ENCODE measurements at places on chromosomes 6 and 20.

DNA sequence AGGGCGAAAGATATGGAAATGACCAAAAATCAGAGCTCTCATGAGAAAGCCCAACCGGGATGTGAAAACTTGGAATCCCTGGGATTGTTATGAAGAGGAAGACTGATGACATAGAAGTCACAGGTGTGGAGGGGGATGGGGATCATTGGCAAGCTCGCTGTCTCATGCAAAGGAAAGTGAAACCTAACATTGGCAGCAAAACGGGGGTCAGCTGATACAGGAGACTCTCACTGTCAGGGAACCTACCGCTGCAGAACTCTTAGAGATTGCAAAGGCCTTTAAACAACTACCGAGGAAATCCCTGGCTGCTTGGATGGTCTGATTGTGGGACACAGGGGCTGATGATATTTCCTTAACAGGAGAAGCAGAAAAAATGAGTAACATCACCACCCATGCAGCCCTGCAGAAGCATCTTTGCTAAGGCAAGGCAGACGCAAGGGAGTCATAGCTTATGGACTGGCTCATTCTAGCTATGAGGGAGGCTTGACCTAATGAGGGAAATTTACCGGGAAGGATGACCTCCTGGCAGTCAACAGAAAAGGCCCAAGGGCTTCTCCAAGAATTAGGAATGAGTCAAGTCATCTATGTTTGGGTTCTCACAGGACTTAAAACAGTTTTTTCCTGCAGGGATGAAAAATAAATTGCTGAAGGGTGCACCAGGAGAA lies 7.0 kb downstream of the MUC21 start:
- DNase-seq = no peak

DNA sequence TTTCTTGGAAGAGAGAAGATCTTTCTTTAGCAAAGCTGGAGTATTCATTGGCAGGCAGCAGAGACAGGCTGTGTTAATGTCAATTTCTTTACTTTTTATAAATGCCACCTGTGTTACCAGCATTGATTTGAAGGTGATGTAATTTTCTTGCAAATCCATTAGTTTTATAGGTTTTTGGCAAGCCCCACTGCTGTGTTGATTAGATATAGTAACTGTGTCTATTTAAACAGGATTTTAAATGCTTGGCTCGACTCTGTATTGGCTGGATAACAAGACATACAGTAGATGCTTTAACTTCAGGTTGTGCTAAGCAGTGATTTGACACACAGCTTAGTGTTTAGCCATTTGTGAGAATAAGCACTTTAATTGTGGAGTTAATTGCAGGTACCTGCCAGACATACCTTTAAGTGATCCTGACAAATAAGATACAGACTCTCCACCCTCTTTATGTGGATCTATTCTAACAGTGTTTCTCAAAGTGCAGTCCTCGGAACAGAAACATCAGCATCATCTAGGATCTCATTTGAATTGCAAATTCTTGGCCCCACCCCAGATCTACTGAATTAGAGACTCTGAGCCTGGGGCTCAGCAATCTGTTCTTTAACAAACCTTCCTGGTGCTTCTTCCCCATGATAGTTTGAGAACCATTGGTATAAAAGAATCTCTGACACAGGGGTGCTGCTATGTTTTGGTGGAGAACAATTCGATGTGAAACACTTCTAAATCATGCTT lies 397.5 kb downstream of the HDGFL1 start:
- no peak for DNase-seq

DNA sequence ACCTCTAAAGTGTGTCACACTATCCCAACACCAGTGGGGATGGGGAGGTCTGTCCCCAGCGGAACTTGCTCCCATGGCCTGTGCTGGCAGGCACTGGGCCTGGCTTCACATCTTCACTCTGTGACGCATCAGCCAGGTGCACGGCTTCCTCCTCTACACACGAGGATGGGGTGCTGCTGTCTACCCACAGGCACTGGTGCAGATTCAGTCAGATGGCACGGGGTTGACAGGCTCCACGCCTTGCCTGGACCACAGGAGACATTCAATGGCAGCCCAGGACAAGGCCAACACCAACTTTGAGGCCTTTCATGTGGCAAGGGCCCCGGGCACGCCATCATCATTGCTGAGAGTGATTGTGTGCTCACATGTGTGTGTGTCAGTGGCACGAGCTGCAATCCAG lies 92.4 kb downstream of the TMEM242 start:
- no peak for DNase-seq

GRCh38 chr6:80467408-80467807 lies 360.9 kb downstream of the BCKDHB start:
- no peak for DNase-seq

DNA sequence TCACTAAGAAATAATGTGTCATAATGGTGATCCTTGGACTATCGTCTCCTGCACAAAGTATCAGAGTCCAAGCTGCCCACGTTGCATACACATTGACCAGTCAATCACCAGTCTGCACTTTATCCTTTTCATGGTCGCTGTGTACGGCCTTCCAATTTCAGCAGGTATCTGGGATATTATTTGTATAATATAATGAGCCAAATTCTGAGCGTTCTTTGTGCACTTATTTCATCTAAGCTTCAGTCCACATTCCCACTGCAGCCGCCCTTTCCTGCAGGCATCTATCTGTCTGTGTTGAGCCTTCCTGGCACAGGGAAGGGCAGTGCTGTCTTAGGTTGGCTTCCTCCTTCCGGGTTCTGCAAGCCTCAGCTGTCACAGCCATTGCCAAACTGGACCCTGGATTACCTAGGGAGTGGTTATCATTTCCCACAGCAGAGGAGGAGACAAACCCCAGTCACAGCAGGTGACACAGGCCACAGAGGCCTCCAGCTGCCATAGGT lies 174.3 kb downstream of the TTLL2 start:
- no peak for DNase-seq

- no peak for DNase-seq
Observed at GRCh38 chr20:38249536-38250310, 10.8 kb downstream of the KIAA1755 start.

DNA sequence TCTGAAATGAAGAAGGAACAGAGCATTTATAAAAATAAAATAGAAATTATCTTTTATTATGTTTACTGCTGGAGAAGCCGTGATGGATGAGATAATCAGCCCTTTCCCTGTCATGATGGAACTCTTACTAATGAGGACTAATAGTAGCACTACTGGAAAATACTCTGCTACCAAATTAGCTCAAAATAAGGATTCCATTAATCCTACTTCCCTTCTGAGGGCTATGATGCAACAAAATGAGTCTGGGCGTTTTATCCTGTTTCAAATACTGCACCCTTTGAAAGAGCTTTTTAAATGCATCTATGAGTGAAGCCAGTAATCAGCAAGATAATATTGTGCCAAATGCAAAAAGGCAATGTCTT lies 59.3 kb upstream of the CARMIL1 start:
- no peak for DNase-seq

GRCh38 chr20:64166721-64167615 lies 2.7 kb downstream of the MYT1 start:
- DNase-seq = no peak

GRCh38 chr6:62716719-62717118 lies 430.7 kb upstream of the KHDRBS2 start:
- no peak for DNase-seq

- DNase-seq = no peak
Observed at GRCh38 chr6:113909224-113909856, 52.2 kb downstream of the MARCKS start.

- DNase-seq = no peak
Observed at GRCh38 chr6:74969591-74970267, 236.1 kb downstream of the COL12A1 start.

GRCh38 chr20:24823176-24823784 lies 125.8 kb upstream of the CST7 start:
- no peak for DNase-seq

GRCh38 chr20:49756241-49756640 lies 42.6 kb upstream of the B4GALT5 start:
- DNase-seq = no peak

GRCh38 chr6:12009180-12009685 lies 2.9 kb upstream of the HIVEP1 start:
- DNase-seq = no peak

- DNase-seq = no peak
Observed at GRCh38 chr6:25217302-25217701, 61.9 kb upstream of the CARMIL1 start.

GRCh38 chr6:133173276-133173675 lies 67.9 kb upstream of the EYA4 start:
- no peak for DNase-seq

- DNase-seq = no peak
Observed at GRCh38 chr6:118719351-118720124, 68.1 kb upstream of the CEP85L start.
